NCI-H1417 treated with DMSO at 0.1 percent for 48 hours (cell line): ENCODE measurements at places on chromosomes 11 and 22.
A peak's percentile ranks its signal among the peaks of the same experiment; 100 is the strongest.

DNA sequence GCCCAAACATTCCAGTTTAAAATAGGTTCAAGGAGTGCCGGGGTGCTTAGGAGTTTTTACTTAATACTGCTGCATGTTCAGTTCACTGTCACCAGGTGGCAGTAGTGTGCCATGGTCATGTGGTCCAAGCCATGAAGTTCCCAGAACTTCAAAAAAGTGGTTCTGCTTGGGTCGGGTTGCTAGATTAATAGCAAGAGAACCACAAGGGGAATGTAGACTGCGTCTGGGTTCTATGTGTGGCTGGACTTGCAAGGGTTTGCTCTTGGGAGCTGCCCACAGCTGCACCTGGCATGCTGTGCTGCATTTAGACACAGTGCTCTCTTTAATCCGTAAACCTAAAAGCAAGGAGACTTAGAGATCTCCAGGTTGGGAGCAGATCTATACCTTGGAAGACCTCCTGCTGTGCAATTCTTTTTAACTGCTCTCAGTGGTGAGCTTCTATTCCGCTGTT lies 6.5 kb upstream of the SPON1 start:
- DNase-seq = no peak

DNA sequence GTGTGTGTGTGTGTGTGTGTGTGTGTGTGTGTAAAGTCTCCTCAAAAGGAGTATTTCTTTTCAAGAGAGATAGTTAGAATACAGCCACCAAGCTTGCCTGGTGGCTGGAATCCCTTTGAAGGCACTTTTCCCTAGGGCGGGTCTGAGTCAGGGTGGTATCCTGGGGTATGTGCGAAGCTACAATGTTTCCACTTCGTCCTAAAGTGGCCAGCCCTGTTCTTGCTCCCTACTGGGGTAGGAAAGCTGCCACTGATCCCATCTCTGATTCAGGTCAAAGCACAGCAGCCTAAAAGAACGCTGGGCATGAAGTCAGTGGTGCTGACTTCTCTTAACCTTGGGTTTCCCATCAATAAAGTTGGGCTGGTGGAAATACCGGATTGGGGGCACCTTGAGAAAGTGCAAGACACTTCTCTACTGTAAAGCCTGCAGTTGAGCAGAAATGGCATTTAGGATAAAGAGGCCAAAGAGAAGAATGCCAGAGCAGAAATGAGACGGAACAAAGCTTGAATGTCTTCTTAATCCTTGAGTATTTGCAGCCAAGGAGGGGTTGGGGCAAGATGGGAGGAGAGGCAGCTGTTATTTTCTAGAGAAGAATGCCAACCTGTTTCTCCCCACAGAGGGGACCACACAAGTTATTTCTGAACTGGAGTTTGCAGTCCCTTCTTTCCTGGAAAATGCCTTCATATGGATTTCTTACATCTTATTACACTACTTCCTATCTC lies 35.3 kb downstream of the ZNRF3 start:
- DNase-seq = no peak

GRCh38 chr11:9568854-9569587 lies 4.4 kb upstream of the WEE1 start:
- DNase-seq = peak; percentile 11

GRCh38 chr22:37462436-37462835 lies 23.7 kb downstream of the MFNG start:
- no peak for DNase-seq

- no peak for DNase-seq
Observed at GRCh38 chr11:1126935-1127663, 30.7 kb upstream of the MUC5AC start.

DNA sequence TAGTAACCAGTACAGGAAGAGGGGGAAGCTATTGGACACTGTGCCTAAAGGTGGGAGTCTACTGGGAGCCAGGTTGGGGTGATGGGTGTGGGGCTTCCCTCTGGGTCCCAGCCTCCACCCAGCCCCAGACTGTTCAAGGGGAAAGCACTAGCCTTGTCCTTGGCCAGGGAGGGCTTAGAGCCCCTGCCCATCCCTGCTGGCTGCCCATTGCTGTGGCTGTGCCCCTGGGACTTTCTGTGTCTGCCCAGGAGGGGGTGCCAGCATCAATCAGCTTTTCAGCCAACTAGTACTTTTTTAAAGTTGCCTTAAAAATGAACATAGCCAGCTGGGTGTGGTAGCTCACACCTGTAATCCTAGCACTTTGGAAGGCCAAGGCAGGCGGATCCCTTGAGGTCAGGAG lies 19.9 kb downstream of the INCENP start:
- no peak for DNase-seq

DNA sequence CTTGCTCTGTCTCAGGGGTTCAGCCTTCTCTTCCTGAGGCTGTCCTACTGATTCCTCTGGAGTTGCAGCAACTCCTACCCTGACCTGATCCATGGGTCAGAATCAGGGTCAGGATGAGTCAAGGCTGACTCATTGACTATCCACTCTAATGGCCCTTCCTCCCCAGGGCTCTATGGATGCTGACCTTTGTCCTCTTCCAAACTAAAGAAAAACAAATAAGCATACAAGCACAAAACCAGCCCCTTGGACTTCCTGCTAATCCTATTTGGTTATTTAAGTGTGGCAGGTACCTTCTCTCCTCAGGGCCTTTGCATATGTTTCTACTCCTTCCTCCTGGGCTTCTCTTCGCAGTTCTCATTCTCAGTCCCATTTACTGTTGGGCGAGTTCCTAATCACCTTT lies 204.5 kb upstream of the NAV2 start:
- no peak for DNase-seq

GRCh38 chr11:75523189-75523588 lies 2.6 kb downstream of the GDPD5 start:
- DNase-seq = no peak

DNA sequence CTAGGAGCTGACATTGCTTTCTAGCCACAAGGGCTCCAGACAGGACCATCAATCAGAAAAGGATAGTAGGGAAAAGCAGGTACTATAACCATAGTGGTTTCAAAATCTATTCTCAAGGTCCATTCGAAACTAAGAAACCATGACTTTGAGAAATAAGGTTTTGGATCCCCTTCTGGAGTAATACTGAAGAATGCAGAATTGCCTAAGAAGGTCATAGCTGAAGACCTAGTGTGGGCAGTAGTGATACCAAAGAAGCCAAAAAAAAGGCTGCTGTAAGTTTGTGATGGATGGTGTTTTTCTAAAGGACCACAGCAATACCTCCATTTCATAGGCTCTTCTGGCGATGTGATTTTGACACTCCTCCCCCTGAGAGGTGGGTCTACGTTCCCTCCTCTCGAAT lies 163.1 kb downstream of the MAML2 start:
- no peak for DNase-seq

GRCh38 chr22:23913306-23913660 lies 19.1 kb downstream of the MIF start:
- no peak for DNase-seq

- DNase-seq = no peak
Observed at GRCh38 chr11:81497202-81497804, 1236.4 kb downstream of the FAM181B start.
